ENCODE measurements at places on chromosomes 5 and 9.

DNA sequence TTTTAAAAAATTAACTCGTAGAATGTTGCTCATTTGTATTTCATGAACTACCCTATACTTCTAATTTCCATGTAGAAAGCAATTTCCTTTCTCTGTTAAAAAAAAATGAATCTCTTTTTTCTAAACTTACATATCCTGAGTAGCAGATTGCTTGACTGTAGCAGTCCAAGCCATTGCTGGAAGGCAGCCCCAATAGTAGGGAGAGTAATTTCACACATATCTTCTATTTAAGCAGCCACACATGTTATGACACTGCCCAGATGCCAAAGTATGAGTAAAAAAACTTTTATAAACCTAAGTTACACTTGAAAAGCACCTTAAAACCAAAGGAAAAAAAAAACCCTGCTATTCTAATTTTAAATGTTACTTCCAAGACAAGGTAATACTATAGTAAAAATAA is 69.6 kb downstream of the FBXL17 start:
- no peaks in the 10 kb centered on the region for H3K4me1 ChIP-seq
- no peaks in the 10 kb centered on the region for H3K27me3 ChIP-seq
- no peaks in the 10 kb centered on the region for H3K36me3 ChIP-seq
- H3K4me3 ChIP-seq: no peak overlapping the region
- no peak overlapping the region for H3K27ac ChIP-seq

GRCh38 chr5:58044166-58044565 is 415.7 kb downstream of the PLK2 start:
- H3K4me1 ChIP-seq: no peaks in the 10 kb centered on the region
- no peaks in the 10 kb centered on the region for H3K36me3 ChIP-seq
- no peak overlapping the region for H3K27ac ChIP-seq
- DNase-seq: no peak

DNA sequence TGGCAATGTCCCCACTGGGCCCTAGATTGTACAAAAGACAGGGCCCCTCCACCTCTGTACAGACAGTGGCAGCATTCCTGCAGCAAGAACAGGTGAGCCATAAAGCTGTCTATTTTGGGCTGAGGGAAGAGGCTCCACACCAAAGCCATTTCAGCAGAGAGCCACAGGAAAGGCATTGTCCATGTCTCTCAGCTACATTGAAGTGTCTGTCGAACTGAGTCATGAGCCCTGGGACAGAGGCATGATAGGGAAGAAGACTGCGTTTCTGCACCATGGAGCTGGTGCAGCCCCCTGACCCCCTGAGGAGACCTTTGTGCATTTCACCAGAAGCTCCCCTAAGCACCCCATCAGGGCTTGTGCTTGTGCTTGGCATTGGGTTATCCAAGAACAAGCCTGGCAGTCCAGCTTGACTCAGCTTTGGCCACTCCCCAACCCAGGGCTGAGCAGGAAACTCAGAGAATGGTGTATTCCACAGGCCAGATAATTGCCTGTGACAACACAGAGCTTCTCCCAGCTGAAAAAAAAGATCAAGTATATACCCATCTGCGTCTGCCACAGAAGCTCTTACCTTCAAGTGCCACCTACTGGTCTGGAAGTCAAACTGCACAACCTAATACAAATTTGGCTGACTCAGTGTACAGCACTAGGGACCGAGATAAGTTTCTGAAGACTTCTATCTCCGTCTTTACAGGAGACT is 5.9 kb upstream of the FRMD3 start:
- no peaks in the 10 kb centered on the region for H3K36me3 ChIP-seq
- peaks cover 5% of the 10 kb centered on the region for H3K27me3 ChIP-seq
- no peak overlapping the region for H3K4me3 ChIP-seq
- peak; percentile 48 for DNase-seq
- no peak overlapping the region for H3K27ac ChIP-seq

DNA sequence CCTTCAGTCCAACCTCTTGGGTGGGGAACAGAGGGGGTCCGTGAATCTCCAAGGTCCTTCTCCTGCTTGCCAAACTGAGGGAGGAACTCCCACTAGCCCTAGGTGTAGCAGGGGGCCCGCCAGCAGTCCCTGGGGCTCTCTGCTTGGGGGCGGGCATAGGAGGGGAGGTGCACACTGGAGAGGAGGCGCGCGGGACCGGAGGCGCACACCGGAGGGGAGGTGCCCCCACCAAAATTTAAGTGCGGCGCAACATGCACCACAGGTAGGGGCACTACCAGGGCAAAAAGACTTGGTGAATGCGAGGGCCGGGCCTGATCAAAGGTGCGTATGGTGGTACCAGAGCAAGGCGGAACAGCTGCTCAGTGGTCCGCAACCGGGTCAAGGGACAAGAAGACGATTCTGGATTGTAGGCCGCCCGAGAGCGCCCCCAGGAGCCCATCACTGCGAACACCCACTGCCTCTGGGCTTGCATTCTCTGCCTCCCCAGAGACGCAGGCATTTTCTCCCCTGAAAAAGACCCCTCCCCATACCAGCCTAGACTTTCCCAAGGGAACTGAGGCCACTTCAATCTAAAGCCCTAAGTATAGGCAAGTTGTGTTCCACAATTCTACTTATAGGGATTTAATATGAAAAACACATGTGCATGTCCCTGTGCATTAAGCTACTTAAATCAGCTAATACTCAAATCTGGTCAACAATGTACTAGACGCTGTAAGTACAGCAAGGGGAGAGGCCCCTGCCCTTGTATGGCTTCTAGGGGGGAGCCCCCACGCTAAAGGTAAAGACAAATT is 50.6 kb downstream of the TGFBI start:
- H3K27me3 ChIP-seq: peaks cover 35% of the 10 kb centered on the region
- H3K27ac ChIP-seq: no peak overlapping the region
- no peak overlapping the region for H3K4me3 ChIP-seq
- no peaks in the 10 kb centered on the region for H3K36me3 ChIP-seq

DNA sequence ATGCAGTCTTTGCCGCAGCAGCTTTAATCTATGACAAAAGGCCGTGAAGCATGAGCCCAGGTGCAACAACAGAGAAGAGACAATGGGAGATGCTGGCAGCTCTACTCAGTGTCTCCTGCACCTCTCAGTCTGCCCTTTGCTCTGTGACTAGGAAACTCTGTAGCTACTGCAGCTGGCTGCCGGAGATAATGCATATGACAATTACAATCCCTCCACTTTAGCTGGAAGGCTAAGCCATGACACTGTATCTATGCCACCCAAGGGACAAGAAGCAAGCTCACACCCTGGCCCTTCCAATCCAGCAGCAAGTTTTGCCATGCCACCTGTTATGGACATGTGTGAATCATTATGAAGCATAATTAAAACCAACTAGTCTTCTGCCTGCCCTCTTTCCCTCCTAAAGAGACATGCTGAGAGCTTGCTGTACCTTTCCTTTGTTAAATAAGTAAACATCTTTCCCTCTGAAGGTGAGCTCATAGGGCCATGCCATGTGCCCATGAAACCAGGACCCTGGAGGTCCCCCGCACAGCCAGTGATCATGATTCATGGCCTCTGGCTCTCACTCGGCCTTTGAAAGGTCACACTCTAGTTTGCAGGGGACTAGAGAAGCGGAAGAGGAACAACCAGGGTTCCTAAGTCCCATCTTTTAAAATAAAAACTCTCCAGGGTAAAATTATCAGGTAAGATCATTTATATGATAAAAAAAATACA is 219.4 kb downstream of the SPOCK1 start:
- no peaks in the 10 kb centered on the region for H3K27me3 ChIP-seq
- no peaks in the 10 kb centered on the region for H3K36me3 ChIP-seq
- no peak overlapping the region for H3K27ac ChIP-seq
- DNase-seq: no peak
- no peaks in the 10 kb centered on the region for H3K4me1 ChIP-seq

DNA sequence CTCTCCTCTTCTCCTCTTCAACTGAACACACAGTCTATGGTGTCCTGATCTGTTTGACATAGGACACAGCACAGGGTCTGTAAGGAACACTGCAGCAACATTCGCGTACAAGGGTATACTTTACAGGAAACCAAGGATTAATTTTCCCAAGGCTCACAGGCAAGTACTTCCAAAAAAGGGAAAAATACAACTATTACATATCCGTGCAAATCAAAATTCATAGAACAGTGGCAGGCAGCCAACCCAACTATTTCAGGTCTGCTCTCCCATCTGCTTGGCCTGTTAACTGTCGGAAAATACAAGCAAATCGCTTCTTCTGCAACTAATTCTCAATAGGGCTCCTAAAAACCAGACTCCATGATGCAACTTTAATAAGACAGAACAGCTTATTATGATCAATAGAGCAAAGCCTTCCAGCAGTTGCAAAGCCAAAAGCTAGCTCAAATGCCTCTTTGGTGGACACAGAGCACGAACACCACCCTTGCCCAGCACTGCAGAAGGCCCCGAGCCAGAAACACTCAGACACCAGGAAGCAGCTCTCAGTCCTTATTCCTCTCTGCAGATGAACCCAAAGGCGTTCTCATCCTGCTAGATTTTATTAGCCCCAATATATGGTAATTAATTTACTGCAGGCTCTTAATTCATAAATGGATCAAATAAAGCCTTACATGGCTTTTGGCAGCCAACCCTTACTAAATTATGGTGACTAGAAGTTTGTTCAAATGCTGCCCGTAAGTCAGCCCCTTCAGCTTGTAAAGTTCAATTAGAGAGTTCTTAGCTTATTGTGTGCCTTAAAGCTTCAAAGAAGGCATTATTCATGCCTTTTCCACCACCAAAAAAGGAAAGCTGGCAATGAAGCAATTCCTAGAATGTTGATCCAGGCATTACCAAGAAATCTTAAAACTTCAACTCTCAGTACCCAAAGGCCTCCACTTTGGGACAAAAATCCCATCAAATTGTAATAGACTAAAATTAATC is 68.8 kb downstream of the ZNF608 start:
- no peaks in the 10 kb centered on the region for H3K4me1 ChIP-seq
- no peaks in the 10 kb centered on the region for H3K27me3 ChIP-seq
- no peak for DNase-seq
- H3K4me3 ChIP-seq: no peak overlapping the region
- H3K27ac ChIP-seq: no peak overlapping the region
- no peaks in the 10 kb centered on the region for H3K36me3 ChIP-seq

DNA sequence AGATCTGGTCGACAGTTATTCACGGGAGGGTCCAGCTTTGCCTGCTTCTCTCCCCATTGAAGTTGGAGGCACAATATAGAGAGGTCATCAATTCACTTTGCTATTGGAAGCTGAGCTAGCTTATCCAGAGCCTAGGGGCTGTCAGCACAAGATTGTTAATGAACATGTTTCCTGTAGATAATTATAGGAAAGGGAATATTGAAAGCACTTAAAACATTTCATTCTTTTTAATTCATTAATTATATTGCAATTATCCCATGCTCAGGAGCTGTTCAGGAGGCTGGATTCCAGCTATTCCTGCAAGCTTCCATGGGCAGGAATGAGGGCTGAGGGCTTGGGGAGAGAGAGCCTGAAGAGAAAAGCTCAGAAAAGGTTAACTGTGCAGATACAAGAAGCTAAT is 153.1 kb upstream of the BRINP1 start:
- H3K36me3 ChIP-seq: no peaks in the 10 kb centered on the region
- no peak overlapping the region for H3K4me3 ChIP-seq

GRCh38 chr5:86749841-86750240 is 132.1 kb downstream of the COX7C start:
- no peaks in the 10 kb centered on the region for H3K36me3 ChIP-seq
- DNase-seq: no peak
- no peaks in the 10 kb centered on the region for H3K27me3 ChIP-seq
- H3K4me3 ChIP-seq: no peak overlapping the region
- H3K4me1 ChIP-seq: no peaks in the 10 kb centered on the region
- H3K27ac ChIP-seq: no peak overlapping the region

GRCh38 chr9:78236551-78236910 is 656 bp downstream of the CEP78 start:
- DNase-seq: no peak
- H3K36me3 ChIP-seq: peaks cover 6% of the 10 kb centered on the region
- H3K4me1 ChIP-seq: peaks cover 34% of the 10 kb centered on the region
- H3K27ac ChIP-seq: peak overlapping the region; percentile 79
- peak overlapping the region; percentile 92 for H3K4me3 ChIP-seq
